HT-29 (cell line): ENCODE measurements at places on chromosomes 6 and 20. TPM values are rescaled to one million over a fixed set of nuclear protein-coding genes. Genes with fewer than 3 reads are reported as not detected.

DNA sequence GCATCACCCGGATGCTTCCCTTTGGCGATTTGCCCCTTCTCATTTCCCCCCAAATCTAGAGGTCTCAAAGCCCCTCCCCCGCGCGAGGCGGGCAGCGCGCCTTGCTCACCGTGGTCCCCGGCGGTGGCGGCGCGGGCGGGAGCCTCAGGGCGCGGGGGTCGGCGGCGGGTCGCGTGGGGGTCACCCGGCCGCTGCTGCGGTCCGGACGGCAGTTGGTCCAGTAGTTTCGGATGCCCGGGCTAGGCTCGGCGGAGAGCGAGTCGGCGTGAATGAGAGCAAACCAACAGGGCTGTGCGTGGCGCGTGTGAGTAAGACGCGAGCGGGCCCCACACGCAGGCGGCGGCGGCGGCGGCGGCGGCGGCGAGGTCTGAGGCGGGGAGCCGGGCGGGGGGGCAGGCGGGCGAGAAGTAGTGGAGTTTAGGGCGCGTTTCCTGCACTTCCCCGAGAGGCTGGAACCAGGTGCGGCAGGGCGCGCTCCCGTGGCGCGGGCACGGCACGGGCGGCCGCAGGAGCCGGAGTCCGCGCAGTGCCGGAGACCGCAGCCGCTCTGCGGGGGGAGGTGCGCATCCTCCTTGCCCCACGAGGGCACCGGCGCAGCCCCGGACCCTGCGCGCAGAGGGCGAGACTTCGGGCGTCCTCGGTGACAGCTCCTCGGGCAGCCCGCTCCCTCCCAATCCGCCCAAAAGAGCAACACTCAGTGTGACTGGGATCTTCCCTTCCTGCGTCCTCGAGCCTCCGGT lies 567 bp downstream of the HS3ST5 start:
- no peak for DNase-seq

DNA sequence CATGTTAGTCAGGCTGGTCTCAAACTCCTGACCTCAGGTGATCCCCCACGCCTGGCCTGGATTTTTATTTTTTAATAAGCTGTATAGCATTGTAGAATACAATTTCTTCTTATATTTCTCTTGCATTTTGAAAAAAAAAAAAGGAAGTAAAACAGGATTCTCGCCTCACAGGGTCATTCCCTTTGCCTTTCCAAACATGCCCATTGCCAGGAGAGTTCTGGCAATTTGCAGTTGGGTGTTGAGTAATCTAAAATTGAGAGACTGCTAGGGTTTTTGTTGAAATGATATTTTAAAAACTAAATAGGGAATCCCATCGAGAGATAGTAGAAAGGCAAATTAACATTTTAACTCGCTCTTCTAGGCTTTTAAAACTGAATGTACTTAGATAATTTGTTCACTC lies 196.1 kb downstream of the JARID2 start:
- no peak for DNase-seq

- DNase-seq, result no peak
Observed at GRCh38 chr20:59149678-59150504, 13.7 kb upstream of the ZNF831 start.

DNA sequence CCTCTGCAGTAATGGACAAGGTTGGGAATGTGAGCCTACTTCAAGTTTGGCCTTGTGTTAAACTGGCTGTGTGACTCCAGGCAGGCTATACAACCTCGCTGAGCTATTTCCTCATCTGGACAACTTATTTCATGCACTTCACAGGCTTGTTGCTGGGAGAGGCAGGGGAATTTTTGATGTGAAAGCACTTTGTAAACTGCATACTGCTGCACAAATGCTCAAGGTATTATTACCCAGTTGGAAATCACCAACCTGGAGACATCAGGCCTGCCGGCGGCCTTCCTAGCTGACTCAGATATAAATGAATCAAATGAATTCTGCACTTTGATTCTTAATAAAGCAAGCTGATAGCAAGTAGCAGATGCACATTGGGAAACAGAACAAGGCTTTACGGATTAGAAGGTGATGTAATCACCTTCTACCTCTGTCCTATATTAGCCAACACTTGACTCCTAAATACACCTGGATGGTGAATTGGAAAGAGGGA lies 10.1 kb downstream of the JARID2 start:
- no peak for DNase-seq

GRCh38 chr6:37525460-37526357 lies 26.0 kb upstream of the CCDC167 start:
- DNase-seq, result no peak

GRCh38 chr6:17886891-17887290 lies 100.5 kb downstream of the KIF13A start:
- no peak for DNase-seq

- peak; percentile 42 for DNase-seq
Observed at GRCh38 chr6:104003803-104004516, 855.8 kb downstream of the HACE1 start.

DNA sequence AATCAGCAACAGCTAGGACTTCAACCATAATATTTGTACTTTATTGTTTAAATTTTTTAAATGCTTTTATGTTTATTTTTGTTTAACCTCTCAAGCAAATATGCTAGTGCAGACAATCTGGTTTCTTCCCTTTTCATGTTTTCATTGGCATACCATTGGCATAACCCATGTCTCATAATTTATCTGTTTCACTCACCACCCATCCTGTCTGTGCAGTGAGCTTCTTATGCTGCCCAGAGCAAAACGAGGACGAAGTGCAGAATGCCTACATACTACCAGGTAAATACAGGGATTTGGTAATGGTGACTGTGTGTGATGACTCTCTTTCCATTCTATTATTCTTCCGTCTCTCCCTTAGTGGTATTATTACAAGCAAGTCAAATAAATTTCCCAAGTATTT lies 361.4 kb upstream of the KCNQ5 start:
- DNase-seq, result no peak

The THEMIS gene
- not detected in 2 replicates for total RNA-seq

The SUPT3H gene
- 1.9 and 2.8 TPM in 2 replicates for total RNA-seq

The TMEM217 gene
- total RNA-seq, result 1.4 and 1.8 TPM in 2 replicates

The TPBG gene
- 12.3 and 13.8 TPM in 2 replicates for total RNA-seq
